MM.1S (cell line): ENCODE measurements at places on chromosomes 7 and 10.

- peak; percentile 58 for DNase-seq
Measured at GRCh38 chr10:74189999-74190421, 39.0 kb downstream of the ADK start.

- DNase-seq, result no peak
Measured at GRCh38 chr7:140961117-140961516, 36.4 kb upstream of the BRAF start.

GRCh38 chr10:21943633-21944265 is 59.8 kb downstream of the DNAJC1 start:
- no peak for DNase-seq

GRCh38 chr7:43302211-43302711 is 189.8 kb downstream of the HECW1 start:
- DNase-seq, result no peak

- DNase-seq, result no peak
Measured at GRCh38 chr7:157282141-157282801, 54.5 kb upstream of the DNAJB6 start.
